ENCODE measurements at places on chromosomes 3 and 15. TPM values are rescaled to one million over a fixed set of nuclear protein-coding genes. Genes with fewer than 3 reads are reported as not detected.

The SLC25A26 gene
- 15.5 TPM for total RNA-seq

The LRTM1 gene
- total RNA-seq = 7.4 TPM

The MAPKBP1 gene
- total RNA-seq = 22.6 TPM

The SEMA3G gene
- 16.2 TPM for total RNA-seq

The CAMKV gene
- total RNA-seq = 0.89 TPM

The SKOR1 gene
- total RNA-seq = 0.10 TPM

The GOLGA8J gene
- total RNA-seq = 0.30 TPM

The RSRC1 gene
- total RNA-seq = 54.2 TPM

The XXYLT1 gene
- total RNA-seq = 13.6 TPM

The GPR160 gene
- 4.6 TPM for total RNA-seq

The CHDH gene
- total RNA-seq = 0.99 TPM

The PARP15 gene
- 0.99 TPM for total RNA-seq

The HIGD2B gene
- not detected for total RNA-seq

The SCAANT1 gene
- not detected for total RNA-seq

The CLEC3B gene
- 54.6 TPM for total RNA-seq

The PHLDB2 gene
- total RNA-seq = 92.0 TPM

The CPLX3 gene
- total RNA-seq = 0.20 TPM

The BMF gene
- 11.4 TPM for total RNA-seq

Measured in skin of body (tissue), 3 donors.